Upper lobe of right lung (tissue), 1 donor: ENCODE measurements at places on chromosomes 7 and 10. TPM values are rescaled to one million over a fixed set of nuclear protein-coding genes. Genes with fewer than 3 reads are reported as not detected.

DNA sequence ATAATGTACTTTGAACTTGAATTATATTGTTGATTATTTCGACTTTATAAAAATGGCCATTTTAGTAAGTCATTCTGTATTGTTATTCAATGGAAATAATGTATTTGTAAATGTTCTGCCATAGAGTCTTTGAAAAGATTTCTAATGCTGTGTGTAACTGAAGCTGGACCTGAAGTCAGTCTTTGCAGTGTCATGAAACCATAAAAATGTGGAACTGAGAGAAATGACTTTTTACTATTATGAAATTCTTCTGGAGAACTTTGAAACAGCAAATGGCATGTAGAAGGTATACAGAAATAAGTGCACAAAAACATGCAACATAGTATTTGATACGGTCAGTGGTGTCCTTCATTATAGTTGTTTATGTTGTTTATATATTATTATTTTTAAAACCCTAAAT, 59.7 kb upstream of the ADRA2A start:
- no peak for DNase-seq

- no peak for DNase-seq
Observed at GRCh38 chr10:27663621-27664020, 82.0 kb downstream of the MKX start.

GRCh38 chr10:124106241-124106879, 13.0 kb upstream of the CHST15 start:
- peak; percentile 78 for DNase-seq

- no peak for DNase-seq
Observed at GRCh38 chr10:33521062-33521461, 186.6 kb upstream of the NRP1 start.

- no peak for DNase-seq
Observed at GRCh38 chr7:31017032-31017675, 35.0 kb upstream of the ADCYAP1R1 start.

GRCh38 chr10:16779384-16779915, 37.8 kb downstream of the RSU1 start:
- DNase-seq: no peak

Gene WEE2
- total RNA-seq: not detected

DNA sequence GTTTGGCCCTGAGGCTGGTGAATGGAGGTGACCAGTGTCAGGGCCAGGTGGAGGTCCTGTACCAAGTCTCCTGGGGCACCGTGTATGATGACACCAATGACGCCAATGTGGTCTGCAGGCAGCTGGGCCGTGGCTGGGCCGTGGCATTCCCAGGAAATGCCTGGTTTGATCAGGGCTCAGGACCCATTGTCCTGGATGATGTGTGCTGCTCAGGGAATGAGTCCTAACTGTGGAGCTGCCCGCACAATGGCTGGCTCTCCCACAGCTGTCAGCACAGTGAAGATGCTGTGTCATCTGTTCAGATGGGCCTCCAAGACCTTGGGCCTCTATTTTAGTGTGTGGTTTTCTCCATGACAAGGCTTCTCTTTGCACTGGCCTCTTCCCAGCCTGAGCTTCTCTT, 64.0 kb downstream of the DMBT1 start:
- no peak for DNase-seq

- DNase-seq: no peak
Observed at GRCh38 chr10:80580638-80581468, 43.2 kb downstream of the SH2D4B start.

Gene LEP
- total RNA-seq: not detected

Gene DNMBP
- 12.5 TPM for total RNA-seq

Gene C10orf67
- total RNA-seq: 1.6 TPM

DNA sequence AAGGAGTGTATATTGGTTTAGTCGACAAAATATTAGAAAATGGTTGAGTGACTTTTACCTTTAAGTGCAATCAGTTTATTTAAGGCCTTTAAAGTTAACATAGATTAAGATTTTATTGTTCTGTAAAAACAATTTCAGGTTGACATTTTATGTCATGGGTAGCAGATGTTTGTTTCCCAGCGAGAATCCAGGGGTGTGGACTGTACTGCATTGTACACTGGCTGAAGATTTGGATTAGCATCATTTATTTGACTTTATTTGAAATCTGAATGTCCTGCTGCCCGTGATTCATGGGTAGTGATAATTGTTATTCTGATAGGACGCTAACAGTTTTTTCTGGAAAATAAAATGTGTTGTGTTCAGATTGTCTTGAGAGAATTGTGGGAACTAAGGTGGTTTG, 39.3 kb downstream of the RBM33 start:
- no peak for DNase-seq

DNA sequence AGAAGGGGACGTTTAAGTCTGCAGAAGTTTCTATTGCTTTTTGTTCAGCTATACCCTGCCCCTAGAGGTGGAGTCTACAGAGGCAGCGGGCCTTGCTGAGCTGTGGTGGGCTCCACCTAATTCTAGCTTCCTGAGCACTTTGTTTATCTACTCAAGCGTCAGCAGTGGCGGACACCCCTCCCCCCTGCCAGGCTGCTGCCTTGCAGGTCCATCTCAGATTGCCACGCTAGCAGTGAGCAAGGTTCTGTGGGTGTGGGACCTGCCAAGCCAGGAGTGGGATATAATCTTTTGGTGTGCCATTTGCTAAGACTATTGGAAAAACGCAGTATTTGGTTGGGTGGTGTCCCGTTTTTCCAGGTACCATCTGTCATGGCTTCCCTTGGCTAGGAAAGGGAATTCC, 147.3 kb upstream of the PRPS1L1 start:
- no peak for DNase-seq

DNA sequence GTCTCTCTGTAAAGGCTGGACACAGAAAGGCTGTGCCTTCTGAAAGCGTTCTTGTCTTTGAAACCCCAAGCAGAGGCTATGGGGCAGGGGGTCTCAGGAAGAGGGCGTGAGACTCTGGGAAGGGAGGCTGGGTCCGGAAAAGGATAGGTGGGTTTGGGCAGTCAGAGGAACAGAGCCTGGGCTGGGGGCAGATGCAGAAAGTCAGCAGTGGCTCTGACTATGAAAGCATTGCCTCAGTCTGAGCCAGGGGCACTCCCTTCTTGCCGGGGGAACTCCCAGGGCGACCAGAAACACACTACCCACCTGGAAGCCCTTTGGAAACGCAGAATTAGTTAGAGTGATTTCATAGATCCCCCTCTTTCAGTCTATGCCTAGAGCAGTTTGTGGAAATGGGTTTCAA, 72.0 kb downstream of the VWA2 start:
- DNase-seq: no peak

- peak; percentile 61 for DNase-seq
Observed at GRCh38 chr10:116756277-116756676, 13.9 kb upstream of the HSPA12A start.

GRCh38 chr10:19713800-19714525, 102.3 kb upstream of the PLXDC2 start:
- DNase-seq: no peak
